Fibroblast of skin of back (primary cell): ENCODE measurements at places on chromosomes 3 and 15.

DNA sequence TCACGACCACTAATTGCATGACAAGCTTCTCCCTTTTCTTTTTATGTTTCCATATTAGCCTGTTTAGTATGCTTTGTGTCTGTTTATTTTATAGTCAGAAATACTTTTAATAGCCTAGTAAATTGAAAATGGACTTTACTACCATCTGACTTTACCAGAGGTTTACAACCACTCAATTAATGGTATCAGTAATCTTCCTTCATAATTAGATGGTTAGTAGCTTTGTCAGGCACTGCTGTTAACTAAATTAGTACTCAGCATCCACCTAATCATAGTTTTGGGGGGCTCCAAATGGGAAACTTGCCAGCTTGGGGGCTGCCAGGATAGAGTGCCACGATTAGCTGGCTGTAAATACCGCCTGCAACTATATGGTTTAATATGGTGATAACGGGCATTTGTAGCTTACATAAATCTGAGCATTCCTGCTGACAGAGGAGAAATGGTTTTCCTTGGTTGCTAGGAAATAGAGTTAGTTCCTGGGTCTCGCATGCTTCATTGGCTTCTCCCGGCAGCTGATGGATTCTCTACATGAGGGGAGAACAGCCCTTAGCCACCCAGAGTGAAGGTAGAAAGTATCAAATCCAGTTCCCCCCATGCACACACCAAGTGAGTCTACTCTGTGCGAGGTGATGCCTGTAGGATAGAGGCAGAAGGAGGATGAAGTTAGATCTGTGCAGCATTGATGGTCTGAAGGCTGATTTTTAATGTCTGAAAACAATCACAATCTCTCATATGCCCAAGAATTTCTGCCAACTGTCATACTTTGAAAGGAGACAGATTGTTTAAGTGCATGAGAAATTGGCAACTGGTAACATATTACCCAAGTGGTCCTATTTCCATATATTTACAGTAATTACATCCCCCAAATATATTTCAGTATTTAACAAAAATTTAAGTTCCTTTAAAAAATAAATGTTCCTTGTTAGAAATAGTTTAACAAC is 326.6 kb upstream of the PROK2 start:
- DNase-seq = no peak

- DNase-seq = no peak
Observed at GRCh38 chr3:29475305-29475840, 194.5 kb downstream of the RBMS3 start.

DNA sequence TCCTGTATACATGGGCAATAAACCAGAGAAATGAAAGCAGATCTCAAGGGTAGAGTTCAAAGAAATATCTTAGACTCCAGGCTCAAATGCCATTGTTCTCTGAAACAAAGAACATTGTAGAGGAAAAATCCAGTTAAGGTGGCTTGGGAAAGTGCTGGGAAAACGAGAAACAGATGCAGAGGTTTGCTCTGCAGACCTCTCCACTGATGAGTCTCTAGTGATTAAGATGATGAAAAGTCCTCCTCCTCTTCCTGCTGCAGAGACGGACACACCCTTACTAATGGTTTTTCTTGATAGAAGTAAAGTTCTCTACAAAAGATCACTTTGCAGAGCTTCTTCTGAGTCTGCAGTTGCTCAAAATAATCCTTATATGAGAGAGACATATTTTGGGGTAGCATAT is 264.7 kb downstream of the GABRG3 start:
- DNase-seq = no peak

- DNase-seq = no peak
Observed at GRCh38 chr15:89132611-89133507, 44.6 kb downstream of the ABHD2 start.

GRCh38 chr15:67161412-67161811 is 93.0 kb downstream of the AAGAB start:
- DNase-seq = no peak

GRCh38 chr3:104298662-104299061 is 1068.0 kb upstream of the ALCAM start:
- no peak for DNase-seq
